Stimulated activated CD4-positive, alpha-beta T cell treated with anti-CD3 and anti-CD28 coated beads, Interleukin-1b, Interleukin-23, amount 100 ng/mL, for 1 hour (primary cell): ENCODE measurements at places on chromosomes 13 and 19.

GRCh38 chr13:66994517-66995202 is 235.5 kb downstream of the PCDH9 start:
- no peak for DNase-seq

DNA sequence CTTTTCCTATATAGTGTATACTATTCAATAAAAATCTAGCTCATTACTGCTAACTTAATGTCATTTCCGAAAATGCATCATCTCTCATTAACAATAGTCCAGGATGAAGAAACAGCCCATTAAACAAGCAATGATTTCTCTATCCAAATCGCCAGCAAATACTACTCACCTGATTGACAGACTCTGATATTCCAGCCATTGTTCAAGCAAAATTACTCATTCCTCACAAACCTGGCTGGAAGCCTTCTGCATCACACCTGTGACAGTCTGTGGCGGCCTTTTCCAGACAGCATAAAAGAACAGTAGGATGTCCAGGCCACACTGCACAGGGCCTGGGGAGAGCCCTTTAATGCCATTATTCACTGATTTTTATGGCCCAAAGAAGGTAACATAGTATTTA is 115.9 kb downstream of the ABCC4 start:
- no peak for DNase-seq

DNA sequence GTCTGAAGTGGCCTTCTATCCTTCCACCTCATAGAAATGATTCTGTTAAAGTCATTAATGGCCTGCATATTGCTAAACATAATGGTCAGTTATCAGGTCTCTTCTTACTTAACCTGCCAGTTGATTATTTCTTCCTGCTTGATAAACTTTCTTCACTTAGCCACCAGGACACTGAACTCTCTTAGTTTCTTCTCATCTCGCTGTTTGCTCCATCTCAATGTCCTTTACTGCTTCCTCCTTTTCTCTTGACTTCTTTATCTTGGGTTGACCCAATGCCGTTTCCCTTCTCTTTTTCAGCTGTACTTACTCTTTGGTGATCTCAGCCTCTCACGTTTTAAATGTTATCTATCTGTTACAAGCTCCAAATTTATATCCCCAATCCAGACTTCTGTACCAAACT is 17.1 kb upstream of the CLC start:
- DNase-seq = no peak

DNA sequence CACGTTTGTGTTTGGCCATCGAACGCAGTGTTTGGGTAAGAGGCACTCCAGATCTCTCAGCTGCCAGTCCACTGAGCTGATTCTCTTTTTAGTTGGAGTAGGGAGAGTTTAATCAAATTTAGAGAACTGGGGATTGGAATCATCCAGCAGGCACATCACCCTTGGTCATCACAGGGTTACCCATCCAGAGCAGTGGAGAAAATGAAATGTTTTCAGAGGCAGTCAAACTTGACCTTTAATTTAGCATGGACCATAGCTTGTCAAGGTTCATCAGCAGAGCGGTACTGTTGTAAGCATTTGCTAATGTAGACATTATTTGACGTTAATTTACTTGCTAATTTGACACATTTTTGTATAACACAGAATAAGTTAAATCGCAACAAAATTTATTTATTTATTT is 18.4 kb upstream of the FRY start:
- no peak for DNase-seq

DNA sequence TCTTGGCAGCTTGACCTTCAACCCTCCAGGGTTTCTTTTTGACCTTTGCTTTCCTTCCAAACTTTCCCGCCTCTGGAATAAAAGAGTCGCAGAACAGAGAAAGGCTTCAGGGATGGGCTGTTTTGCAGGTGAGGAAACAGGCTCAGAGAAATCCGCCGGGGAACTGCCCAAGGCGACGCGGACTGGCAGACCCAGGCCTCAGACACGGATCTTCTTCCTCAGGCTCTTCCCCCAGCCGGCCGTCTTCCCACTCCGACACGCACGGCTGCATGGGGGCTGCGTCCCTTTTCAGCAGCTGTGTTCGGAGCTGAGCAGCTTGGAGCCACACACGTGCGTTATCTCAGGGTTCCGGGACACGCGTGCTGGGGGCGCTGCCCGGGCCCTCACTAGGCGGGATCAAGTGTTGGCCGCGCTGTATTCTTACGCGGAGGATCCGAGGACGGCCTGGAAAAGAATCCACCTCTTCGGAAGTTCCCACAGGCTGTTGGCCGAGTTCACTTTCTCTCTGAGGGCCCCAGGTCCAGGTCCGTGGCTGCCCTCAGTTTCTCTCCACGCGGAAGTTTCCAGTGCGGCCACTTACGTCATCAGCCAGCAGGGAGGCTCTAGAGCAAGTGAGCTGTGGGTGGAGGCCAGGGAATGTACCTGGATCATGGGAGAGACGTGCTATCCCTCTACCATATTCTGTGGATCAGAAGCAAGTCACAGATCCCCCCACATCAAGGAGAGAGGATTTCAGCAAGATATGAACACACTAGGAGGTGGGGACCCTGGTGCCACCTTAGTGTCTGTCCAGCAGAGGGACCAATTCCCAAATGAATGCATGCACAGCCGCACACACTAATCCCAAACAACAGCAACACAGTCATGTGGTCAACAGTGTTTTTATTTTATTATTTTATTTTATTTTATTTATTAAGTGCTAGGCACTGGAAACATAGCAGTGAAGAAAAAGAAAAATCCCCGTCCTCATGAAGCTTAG is 100.4 kb downstream of the ING1 start:
- no peak for DNase-seq

GRCh38 chr13:36360903-36361302 is 14.7 kb upstream of the SPART start:
- no peak for DNase-seq

GRCh38 chr13:58619396-58620113 is 988.0 kb downstream of the PCDH17 start:
- DNase-seq = no peak

DNA sequence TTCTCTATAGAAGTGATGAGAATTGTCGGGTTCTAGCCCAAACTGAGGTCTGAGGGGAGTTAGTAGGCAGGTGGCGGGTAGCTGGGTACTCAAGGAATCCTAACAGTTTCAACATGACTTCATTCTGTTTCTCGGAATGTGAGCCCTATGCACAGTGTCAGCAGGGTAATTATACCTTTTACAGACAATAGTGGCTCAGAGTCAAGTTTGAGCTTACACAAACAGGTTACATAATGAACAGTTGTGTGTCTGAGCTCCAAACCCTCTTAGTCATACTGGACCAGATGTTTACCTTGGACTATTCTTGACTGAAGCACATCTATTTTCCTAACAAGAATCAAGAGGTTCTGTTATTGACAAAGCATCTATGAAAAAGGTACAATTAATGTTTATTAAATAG is 1066.7 kb upstream of the PCDH20 start:
- no peak for DNase-seq

- DNase-seq = no peak
These were observed 320.6 kb downstream of the FOXO1 start for GRCh38 chr13:40345654-40346372.

- DNase-seq = peak; percentile 83
These were observed 30.4 kb upstream of the CYP4F8 start for GRCh38 chr19:15584541-15585115.

DNA sequence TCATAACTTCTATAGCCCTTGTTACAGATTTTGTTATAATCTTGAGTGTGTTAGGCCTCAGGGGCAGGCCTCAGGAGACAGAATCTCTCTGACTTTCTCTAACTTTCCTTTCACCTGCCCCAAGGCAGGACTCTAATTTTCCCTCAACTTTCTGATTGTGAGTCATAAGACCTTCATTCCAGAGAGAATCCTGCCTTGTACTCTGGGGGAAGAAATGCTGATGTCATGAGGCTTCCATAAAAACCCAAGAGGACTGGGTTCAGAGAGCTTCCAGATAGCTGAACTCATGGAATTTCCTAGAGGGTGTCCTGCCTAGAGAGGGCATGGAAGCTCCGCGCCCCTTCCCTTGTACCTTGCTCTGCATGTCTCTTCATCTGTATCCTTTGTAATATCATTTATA is 5.3 kb upstream of the KBTBD6 start:
- DNase-seq = no peak

- DNase-seq = no peak
These were observed 35.6 kb upstream of the SPATA13 start for GRCh38 chr13:24124789-24125476.
